ENCODE measurements at places on chromosomes 6 and 20.

DNA sequence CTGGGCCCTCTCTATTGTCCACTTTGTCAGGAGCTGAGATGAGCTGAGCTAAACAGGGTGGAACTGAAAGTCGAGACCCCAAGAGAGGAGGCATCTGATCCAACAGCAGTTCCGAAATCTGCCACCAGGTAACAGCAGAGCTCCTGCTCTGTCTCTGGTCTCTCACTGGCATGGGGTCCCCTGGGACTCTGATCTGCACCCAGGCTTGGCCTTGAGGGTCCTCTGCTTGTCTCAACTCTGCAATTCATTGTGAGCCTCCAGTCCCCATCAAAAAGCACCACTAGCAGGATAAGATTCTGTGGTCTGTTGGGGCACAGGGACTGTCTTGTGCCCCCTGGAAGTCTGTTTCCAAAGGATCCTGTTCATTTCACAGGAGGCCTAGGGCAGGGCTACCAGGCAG, 62.5 kb upstream of the TOP1 start:
- no peak for DNase-seq

DNA sequence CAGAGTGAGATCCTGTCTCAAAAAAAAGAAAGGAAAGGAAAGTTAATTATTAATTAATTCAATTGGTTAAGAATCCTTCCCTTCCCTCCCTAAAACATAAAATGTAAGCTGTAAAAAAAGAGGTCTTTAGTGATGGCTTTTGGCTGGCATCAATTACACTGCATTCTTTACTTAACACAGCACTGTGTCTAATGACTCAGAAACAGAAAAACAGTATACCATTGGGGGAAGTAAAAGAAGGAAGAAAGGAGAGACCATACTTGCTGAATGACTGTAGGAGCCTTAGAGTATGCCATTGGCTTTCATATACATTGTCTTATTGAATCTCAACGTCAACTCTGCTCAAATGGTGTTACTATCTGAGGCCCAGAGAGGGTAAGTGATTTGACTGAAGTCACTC, 18.3 kb upstream of the CITED2 start:
- DNase-seq: no peak

- DNase-seq: no peak
These were observed 11.8 kb downstream of the TOX2 start for GRCh38 chr20:43926287-43927050.

DNA sequence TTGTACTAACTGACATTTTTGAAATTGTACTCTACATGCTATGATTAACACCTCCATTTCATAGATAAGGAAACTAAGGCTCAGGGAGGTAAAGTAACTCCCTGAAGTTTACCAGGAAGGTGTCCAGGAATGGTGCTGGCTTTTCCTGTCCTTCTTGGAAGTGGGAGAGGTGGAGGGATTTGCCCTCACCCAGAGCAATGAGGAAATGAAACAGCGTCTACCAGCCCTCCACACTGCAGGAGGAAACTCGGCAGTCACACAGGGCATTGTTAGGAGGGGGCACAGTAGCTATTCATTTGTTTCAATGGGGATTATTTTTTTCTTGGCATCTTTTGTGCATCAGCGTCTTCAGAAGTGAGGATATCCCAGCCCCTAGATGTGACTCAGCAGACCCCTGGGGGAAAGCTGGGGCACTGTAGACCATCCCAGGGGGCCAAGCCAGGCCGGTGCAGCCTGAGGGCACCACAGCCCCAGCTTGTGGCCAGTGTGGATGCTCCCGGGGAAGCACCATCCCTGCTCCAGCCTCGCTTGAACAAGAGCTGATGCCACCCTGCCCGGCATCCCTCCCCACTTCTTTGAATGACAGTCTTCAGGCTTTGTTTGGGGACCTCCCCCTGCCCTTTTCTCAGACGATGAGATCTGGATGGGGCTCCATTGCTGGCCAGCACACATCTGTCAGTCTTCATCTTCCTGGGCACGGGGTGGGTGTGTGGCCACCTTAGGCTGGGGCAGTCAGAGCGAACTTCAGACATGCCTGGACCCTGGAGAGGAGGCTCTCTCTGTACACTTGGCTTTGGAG, 224.4 kb upstream of the PMEPA1 start:
- DNase-seq: no peak

- no peak for DNase-seq
These were observed 29.5 kb upstream of the LRRC1 start for GRCh38 chr6:53765270-53765669.

DNA sequence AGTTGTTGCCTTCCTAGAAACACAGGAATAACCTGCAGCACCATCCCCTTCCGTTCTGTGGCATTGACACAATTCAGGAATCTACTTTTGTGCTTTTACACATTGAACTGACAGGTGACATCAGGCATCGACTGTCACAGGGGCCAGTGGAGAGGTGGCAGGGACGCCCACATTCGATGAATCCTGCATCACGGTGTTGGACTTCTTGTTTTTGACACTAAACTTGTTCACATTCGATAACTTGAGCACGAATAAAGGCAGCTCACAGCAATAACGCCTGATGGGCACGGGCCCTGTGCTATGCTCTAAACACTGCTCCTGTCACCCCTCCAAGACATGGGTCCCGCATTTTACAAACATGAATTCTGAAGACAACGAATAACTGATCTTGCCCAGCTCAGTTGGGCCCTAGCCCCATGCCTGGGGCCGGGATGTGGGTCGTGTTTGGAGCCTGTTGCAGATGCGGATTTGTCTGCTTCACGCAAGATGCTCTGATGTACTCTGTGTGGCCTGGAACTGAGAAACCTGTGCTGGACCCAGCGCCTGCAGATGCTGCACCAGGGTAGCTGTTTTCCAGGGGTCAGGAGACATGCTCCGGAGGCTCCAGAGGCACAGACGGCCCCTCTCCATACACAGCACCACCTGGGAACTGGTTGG, 75.7 kb downstream of the TTLL2 start:
- no peak for DNase-seq

GRCh38 chr6:21189759-21190158, 403.8 kb upstream of the SOX4 start:
- DNase-seq: no peak

GRCh38 chr6:45422503-45423110, 44.9 kb upstream of the SUPT3H start:
- no peak for DNase-seq

DNA sequence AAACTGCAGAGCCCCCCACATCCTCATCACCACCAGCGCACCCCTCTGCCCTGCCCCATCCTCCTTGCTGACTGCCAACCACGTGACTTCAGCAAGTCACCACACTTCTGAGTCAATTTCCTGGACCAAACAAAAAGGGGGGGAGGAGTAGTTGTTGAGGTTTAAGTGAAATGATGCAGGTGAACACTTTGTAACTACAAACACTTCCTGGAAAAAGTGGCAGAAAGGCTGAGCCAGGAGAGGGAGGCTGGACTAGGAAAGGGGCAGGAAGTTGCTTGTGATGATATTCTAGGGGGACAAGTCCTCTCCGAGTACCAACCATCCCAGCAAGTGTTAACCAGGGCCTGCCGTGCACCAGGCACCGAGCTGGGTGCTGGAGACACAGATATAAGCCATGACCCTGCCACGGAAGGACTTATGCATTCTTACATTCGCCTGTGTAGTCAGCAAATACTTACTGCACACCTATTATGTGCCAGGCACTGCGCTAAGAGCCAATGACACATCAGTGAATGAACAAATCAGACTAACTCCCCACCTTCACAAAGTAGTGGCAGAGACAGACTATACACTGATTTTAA, 67.3 kb downstream of the PREX1 start:
- DNase-seq: no peak

GRCh38 chr6:26739811-26740210, 80.3 kb upstream of the ZNF322 start:
- DNase-seq: no peak

DNA sequence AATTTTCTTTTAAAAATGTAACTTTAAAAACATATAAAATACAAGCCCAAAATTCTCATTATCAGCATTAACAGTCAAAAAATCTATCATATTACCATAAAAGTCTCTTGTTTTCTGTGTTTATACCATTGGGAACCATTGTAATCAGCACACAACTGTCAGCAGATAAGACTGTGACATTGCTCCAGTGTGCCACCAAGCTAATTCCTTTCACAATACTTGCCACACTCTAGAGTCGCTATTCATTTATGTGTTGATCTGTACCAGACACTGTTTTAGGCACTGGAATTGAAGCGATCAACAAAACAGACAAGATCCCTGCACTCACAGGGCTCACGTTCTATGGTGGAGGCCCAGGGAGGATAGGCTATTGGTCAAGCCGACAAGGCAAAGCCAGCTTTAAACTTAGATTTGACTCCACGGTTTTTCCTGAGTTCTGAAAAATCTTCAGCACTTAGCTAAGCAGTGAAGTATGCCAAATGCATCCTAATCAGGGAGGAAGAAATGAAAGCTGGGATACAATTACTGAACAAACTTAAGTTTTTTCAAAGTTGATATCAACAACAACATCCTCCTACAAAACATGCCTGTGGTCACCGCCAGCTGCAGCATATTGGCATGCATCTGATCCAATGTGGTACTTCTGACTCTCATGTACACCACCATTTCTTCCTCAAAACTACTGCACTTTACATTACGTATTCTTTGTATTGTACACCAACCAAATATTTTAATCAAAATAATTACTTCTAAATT, 60.5 kb downstream of the GMDS start:
- DNase-seq: no peak

DNA sequence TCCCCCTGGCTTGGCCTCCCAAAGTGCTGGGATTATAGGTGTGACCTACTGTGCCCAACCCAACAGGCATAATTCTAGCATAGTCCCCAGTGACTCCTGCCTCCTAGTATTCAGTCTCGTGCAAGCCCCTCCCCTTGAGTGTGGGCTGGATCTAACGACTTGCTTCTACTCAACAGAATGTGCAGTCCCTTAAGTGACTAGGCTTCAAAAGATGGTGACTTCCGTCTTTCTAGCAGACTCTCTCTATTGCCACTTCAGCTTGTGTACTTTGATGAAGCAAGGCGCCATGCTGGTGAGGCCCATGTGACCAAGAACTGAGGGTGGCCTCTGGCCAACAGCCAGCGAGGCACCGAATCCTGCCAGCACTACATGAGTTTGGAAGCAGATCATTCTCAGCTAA, 109.6 kb upstream of the TRAF3IP2 start:
- no peak for DNase-seq

GRCh38 chr6:87483929-87484328, 11.2 kb downstream of the SLC35A1 start:
- no peak for DNase-seq

DNA sequence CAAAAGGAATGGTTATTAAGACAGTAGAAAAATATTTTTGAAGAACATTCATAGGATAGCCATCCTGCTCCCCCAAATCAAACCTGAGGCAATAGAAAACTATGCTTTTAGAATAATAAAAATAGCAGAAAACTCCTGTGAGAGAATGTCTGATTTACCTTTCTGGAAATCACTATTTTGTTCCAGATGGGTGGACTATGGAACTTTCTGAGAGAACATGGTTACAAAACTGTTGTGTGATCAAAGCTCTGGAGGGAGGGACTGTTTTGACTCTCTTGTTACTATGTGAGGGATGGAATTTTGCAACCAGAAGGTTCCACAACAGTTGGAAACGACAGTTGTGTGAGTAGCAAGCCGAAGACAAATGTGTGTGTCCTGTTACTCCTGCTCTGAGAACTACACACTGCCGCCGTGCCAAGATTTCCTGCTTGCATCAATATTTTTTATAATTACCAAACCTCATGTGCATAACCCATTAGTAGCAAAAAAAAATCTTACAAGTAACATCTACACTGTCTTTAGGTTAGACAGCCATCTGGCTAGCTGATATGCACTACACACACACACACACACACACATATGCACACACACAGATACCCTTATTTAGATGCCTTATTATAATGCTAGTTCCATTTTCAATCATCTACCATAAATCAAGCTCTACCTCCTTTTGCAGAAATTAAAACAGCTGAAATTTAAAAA, 11.0 kb upstream of the HIVEP1 start:
- DNase-seq: peak; percentile 19

DNA sequence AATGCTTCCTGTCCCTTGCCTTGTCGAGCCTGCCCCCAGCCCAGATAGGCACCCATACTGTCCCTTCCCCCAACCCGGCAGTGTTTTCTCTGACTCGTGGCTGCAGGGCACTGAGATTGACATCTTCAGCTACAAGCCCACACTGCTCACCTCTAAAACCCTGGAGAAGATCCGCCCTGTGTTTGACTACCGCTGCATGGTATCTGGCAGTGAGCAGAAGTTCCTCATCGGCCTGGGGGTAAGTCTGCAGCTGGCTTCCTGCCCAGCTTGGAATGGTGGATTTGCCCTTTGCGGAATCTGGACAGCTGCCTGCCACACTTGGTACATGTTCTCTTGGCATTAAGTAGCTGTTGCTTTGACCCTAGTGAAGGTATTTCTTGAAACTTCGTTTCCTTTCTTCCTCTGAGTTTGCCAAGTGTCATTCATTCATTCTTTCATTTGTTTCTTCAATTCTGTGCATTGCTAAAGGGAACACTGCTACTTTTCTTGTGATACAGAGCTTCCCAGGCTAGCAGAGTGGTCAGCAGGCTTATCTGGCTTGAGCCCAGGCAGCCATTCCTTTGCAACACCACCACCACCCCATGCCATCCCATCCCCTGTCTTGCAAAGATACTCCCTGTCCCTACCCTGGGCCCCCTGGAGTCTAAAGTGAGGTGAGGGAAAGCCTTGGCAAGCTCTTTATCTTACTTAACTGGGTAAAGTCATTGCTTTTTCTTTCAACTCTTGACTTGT, 26.2 kb downstream of the CCDC167 start:
- no peak for DNase-seq

DNA sequence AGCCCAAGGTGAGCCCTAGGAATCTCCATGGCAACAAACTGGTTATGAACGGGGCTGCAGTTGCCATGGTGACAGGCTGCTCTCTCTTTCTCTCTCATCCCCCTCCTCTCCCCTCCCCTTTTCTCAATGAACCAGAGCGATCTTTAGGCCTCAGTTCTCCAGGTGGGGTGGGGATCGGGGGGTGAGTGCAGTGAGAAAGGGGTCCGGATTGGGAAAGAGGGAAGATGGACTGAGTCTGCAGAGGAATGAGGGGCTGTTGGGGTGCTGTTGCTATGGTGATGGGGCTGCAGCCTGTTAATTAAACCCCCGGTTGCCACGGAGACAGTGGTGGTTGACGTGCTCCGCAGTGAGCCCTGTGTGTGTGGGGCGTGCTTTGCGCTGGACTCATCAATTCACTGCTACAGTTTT, 3.6 kb upstream of the SLC12A5 start:
- no peak for DNase-seq

GRCh38 chr6:71045296-71045695, 88.4 kb upstream of the B3GAT2 start:
- DNase-seq: peak; percentile 12

- DNase-seq: no peak
These were observed 43.9 kb upstream of the EEF1A1 start for GRCh38 chr6:73564578-73565345.

- DNase-seq: no peak
These were observed 133.0 kb downstream of the JARID2 start for GRCh38 chr6:15378866-15379265.

DNA sequence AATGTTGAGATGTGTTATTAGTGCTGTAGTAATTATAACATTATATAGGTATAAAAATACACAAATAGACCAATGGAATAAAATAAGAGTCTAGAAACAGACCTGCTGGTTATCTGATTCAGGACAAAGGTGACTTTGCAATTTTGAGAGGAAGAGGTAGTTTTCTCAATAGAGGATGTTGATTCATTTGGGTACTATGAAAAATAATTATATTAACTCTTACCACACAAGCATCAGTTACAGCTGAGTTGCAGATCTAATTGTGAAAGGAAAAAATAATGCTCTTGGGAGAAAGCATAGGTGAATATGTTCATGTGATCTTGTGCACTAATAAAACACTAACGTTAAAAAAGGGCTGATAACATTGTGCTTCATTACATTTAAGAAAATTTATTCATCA, 103.0 kb downstream of the BCKDHB start:
- no peak for DNase-seq

Measured in renal pelvis (tissue), 12 donors.